ENCODE measurements at places on chromosomes 6 and 20.

GRCh38 chr6:135637701-135638100 lies 140.2 kb upstream of the AHI1 start:
- DNase-seq = no peak

- no peak for DNase-seq
These were observed 19.8 kb downstream of the BFSP1 start for GRCh38 chr20:17511401-17511800.

DNA sequence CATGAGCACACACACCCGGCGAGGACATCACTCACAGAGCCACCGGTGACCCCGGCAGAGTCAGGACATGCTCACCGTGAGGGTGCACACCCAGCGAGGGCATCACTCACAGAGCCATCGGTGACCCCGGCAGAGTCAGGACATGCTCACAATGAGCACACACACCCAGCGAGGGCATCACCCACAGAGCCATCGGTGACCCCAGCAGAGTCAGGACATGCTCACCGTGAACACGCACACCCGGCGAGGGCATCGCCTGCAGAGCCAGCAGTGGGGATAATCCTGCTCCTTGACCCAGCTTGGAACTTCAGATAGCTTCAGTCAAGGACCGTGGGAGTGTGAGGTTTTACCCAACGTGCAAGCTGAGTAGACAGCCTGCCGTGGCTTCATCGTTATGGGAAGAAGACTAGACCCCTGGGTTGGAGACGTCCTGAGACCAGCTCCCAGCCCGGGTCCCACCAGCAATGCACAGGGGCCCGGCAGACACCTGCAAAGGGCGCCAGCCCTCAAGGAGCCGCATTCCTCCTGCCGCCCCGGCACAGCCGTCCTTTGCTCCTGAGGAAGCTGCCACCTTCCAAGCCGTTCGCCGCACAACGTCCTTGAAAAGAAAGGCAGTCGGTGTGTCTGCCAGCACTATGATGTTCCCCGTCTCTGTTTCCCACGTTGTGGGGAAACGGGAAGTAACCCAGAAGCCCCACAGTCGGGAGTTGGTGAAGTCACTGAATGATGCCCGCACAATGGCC lies 192.3 kb downstream of the DLL1 start:
- DNase-seq = no peak

DNA sequence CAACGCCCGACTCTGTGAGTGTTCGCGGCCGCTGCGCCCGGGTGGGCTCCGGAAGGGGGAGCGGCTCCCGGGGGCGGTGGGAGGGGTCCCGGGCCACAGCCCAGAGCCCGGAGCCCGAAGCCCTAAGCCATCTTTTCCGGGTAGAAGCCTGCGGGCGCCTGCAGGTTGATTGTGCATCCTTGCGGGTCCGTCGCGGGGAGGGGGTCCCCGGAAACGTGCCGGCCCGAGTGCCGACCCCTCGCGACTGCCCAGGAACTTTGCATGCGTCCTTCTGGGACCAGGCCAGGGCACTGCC lies 413 bp downstream of the PTPRA start:
- DNase-seq = peak; percentile 56

GRCh38 chr6:111837641-111838500 lies 35.4 kb downstream of the FYN start:
- no peak for DNase-seq

GRCh38 chr6:69584536-69584912 lies 212.3 kb downstream of the LMBRD1 start:
- DNase-seq = no peak

DNA sequence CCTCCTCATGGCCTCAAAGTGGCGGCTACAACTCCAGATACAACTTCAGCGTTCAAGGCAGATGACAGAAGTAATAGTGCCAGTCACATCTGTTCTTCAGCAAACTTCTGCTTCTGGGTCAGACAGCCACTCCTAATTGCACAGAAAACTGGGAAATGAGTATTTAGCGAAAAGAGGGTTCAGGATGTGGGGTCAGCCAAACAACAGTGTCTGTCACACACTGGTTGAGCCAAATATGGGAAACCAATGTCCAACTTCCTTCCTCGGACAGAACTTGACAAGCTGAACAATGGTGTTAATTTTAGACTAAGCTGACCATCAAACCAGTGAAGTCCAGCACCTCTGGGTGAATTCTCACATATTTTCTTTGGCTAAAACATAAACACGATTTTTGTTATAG lies 22.1 kb downstream of the NUDT3 start:
- no peak for DNase-seq

DNA sequence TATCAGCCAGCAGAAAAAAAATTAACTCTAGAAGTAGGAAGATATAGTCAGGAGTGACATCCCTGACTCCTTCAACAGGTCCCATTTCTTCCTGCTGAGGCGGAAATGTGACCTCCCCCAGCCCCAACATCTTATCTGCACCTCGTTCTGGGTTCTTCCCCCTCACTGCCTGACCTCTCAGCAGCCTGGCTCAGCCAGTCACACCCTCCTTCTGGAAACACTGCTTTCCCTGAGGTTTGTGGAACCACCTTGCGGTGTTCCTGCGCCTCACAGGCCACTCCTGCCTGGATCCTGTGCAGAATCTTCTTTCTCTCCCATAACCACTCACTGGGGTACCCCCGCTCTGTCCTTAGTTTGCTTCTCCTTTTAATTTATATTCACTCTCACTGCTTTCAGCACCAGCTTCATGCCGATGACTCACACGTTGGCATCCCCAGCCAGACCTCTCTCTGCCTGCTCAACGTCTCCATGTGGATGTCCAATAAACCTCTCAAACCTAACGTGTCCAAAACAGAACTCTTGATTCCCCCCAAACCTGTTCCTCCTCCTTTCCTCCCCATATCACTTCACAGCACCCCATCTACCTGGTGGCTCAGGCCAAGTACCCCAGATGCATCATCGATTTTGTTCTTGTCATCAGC lies 222.8 kb upstream of the PLN start:
- no peak for DNase-seq

GRCh38 chr6:42441697-42442081 lies 10.0 kb downstream of the TRERF1 start:
- DNase-seq = no peak

DNA sequence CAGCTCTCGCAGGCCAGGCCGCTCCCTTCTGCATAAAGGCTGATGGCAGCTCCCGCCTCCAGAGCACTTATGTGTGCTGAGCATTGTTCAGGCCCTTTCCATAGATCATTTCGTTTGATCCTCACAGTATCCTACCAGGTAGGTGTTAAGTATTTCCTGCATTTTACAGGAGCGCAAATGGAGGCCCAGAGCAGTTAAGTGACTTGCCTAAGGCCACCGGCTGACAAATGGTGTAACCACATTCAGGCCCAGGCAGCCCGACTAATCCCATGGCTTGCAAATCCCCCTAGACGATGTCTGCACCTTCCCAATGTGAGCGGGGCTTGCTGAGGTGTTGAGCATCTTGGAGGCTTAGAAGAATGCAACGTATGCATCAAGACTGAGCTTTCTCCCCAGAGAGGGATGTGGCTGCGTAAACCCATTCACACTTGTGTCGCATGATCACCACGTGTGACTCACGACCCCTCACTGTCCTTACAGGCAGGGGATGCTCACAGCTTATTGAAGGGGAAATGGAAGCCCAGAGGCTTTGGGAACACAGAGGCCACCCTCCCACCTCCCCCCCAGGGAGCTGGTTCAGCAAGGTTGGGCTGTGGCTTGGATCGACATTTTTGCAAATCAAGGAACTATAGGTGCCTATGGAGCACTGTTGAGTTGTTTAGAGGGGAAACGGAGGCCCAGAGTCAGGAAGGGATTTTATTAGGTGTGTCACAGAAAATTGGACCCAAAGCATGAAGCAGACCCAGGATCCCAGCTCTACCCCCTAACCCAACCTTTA lies 7.0 kb downstream of the BPIFB2 start:
- DNase-seq = no peak

DNA sequence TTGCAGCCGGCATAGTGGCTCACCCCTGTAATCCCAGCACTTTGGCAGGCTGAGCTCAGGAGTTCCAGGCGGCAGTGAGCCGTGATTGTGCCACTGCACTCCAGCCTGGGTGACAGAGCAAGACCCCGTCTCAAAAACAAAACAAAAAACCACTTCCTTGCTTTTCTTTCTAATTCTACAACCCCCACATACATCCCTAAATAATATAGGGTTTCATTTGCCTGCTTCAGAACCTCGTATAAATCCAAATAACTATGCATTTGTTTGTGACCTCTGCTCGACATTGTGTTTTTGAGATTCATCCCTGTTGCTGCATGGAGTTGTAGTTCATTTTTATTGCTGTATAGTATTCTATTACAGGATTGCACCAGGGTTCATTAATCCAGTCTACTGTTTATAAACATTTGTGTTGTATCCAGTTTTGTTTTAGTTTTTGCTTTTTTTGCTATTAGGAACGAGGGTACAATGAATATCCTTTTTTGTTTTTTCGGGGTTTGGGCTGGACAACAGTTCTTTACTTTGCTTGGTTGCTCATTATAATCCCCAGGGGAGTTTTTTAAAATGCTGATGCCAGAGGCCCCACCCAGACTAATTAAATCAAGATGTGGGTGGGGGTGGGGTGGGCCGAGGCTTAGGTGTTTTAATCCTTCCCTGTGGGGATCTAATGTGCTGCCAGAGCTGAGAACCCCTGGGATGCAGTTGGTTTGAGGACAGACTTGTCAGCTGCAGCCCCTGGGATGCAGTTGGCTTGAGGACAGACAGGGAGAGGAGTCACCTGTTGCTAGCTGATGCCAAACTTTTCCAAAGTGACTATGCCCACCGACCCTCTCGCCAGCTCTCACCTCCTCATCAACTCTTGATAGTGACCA lies 2.4 kb upstream of the SNAI1 start:
- no peak for DNase-seq

DNA sequence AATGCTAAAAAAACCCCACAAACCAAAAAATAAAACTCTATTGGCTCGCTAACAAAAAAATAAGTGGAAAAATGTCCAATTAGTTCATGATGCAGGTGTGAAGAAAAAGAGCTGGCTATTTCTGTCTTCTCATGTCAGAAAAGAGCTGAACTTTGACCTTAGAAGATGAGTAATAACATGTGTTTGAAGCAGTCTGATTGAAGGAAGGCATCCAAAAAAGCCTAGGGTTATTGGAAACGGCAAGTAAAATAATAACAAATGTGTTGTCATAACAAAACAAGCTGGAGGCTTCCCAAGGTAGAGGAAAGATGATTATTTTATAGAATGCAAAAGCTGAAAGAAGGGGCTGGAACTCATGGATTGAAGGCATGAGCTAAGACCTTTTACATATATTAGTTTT lies 94.4 kb upstream of the FAM184A start:
- DNase-seq = no peak

- DNase-seq = no peak
These were observed 151.9 kb downstream of the CD83 start for GRCh38 chr6:14269436-14269835.

- no peak for DNase-seq
These were observed 218.8 kb upstream of the MMS22L start for GRCh38 chr6:97501853-97502252.

DNA sequence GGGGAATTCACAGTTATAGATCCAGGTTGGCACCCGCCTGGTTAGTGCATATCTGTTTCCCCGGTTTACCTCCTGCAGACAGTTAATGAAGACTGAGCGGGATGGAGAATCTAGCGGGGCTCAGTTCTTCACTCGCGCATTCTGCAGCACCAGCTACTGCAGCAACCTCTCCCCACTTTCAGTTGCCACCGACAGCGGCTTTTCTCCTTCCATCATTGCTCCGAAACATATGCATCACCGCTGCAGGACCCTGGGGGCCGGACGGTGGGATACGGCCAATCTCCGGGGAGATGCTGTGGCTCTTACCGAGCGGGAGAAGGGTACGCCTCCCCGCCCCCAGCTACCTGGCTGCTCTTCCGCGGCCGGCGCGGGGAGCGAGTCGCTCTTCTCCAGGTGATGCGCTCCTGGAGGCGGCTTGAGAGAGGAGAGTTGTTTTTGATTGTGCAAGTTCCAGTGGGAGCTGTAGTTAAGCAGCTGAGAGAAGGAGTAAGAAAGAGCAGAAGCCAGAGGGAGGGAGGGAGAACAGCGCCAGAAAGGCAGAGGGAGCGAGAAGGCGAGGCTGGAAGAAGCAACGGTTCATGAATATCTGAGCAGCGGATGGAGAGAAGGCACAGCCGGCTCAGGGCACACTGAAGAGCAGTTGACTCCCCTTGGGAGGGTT lies at the start of gene SGK1:
TSS of gene SGK1 (minus strand) at position 642 of the 661 bp plus-strand sequence. CDS start 652 bp downstream, outside the sequence.
- DNase-seq = peak; percentile 38

DNA sequence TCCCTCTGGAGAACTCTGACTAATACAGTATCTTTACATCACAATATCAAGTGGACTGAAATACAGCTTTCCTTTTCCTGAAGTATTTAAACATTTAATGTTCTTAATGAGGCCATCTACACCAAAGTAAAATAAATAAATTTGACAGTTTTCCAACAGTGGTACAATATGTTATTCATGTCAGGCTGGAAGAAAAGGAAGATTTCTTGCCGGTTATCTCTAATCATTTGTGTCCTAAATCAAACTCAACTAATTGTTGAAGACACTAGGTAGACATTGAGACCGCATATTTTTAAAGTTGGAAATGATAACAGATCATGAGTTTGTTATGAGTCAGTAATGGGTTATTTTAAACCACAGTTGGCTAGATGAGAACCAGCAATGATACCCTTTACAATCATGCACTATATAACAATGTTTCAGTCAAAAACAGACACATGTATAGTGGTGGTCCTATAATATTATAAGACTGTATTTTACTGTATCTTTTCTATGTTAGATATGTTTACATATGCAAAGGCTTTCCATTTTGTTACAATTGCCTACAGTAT lies 241.6 kb downstream of the LMBRD1 start:
- no peak for DNase-seq

GRCh38 chr6:166423781-166424180 lies 41.0 kb upstream of the MPC1 start:
- DNase-seq = no peak

- no peak for DNase-seq
These were observed 32.1 kb downstream of the BFSP1 start for GRCh38 chr20:17499041-17499440.

DNA sequence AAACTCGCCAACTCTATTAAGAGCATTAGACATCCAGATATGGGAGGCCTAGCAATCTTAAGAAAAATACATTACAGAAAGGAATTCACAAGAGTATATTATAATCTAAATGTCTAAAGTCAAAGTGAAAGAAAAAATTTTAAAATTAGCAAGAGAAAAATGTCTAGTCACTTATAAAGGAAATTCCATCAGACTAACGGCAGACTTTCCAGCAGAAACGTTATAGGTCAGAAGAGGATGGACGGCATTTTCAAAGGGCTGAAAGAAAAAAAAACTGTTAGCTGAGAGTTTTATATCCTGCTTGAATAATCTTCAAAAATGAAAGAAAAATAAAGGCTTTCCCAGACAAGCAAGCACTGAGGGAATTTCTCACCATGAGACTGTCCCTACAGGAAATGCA lies 269.0 kb downstream of the HDGFL1 start:
- no peak for DNase-seq

GRCh38 chr20:32439132-32439829 lies 81.2 kb downstream of the ASXL1 start:
- no peak for DNase-seq

GRCh38 chr6:72950114-72950860 lies 275.0 kb downstream of the KHDC1L start:
- no peak for DNase-seq

DNA sequence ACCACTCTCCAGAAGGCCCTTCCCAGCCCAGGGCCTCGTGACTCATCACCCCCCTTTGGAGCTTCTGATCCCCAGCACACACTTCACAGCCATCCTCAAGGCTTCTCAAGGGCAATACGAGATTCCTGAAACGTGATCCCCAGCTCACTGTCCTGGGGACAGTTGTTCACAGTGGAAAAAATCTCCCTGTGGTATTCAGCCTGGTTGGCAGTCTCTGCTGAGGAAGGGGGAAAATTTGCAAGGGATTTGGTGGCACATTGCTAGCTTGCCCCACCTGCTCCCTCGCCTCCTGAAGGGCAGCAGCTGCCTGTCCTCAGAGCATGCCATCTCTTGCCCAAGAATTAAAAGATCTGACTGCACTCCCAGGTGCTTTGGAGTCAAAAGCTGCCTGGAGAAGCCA lies 20.7 kb upstream of the PKHD1 start:
- DNase-seq = no peak
